ENCODE measurements at places on chromosomes 1 and 21.

DNA sequence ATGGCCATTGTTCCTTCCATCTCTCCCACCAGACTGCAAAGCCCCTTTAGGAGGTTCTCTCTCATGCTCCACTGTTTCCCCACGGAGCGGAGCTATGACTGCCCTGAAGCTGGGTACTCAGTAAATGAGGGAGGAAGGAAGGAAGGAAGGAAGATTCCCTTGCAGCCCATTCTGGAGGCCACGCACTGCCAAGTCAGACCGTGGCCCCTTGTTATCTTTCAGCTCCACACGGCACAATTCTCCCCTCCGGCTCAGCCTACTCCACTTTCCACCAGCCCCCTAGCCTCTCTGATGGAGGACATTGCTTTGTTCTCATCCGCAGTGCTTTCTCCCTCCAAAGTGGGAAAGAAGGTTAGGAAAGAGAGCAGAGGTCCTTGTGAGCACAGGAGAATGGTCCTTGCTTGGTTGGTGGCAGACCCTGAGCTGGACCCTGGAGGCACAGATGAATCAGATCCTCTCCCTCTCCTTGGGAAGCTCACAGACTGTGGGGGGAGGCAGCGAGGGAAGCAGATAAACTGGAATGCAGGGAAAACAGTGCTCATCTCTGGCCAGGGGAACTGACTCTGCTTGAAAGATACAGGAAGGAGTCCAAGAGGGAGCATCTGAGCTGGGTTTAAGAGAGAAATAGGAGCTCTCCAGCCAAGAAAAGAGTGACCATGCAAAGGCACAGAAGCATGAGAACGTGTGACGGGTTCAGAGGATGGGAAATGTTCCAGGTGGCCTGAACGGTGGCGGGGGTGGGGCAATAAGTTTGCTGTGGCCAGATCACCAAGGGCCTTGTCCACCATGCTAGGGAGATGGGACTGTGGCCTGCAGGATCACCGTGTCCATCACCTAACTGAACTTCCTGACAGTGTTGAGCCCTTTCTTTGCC is 52.6 kb downstream of the GLIS1 start:
- no peak for DNase-seq

GRCh38 chr1:88022516-88022915 is 661.6 kb upstream of the PKN2 start:
- no peak for DNase-seq

DNA sequence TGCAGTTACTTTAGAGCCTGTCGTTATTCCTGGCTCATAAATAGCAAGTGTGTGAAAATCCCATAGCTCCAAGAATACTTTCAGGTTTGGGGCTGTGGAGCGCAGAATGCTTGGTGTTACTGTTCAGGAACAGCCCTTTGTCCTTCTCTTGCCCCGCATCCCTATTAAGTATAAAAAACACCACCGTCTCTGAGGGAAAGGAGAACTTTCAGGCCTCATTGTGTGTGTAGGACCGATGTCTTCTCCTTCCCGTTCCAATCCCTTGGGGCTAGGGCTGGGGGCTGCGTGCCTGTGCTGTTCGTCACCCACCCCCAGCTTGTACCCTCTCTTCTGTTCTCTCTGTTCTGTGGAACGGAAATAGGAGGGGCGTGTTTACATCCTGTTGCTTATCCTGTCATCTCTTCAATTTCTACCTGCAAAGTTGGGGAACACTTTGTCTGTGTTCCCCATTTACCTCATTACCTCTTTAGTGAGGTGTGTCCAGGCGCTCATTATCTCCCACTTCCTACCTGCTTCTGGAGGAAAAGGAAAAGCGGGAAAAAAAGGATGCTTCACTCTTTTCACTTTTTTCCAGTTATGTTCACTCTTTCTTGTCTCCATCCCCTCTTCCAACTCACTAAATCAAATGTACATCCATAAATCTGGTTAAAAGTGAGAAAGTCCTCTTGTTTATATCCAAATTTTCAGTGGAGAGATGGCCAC is 788 bp upstream of the TXNIP start:
- DNase-seq: peak; percentile 82

DNA sequence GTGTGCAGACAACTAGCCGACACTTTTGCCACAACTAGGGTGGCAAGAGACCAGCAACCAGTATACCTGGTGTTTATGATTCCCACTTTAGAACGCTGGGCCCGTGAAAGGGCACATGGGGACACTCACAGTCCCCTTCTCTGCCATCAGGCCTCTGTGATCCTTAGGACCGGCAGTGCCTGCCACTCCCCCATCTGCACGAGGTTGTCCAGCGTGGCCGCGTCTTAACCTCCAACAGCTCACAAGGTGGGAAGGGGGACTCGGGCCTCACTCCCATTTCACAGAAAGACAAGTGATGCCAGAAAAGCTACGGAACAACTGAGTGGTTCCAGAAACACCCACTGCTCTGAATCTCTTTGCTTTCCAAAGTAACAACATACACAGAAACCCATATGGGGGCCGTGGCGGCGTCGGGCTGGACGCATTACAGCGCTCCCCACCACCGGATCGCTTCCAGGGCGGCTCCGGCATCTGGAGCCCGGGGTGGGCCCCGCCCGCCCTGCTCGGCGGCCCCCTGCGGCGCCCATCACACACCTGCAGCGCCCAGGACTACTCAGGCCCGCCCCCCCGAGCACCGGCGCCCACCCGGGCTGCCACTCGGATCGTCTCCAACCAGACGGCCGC is 1.0 kb downstream of the ZNF496 start:
- peak; percentile 59 for DNase-seq

- DNase-seq: no peak
Observed at GRCh38 chr1:240417317-240417716, 194.6 kb downstream of the GREM2 start.

GRCh38 chr1:198845271-198845670 is 206.4 kb downstream of the PTPRC start:
- no peak for DNase-seq

GRCh38 chr1:15883326-15883725 is 35.8 kb downstream of the SPEN start:
- no peak for DNase-seq

DNA sequence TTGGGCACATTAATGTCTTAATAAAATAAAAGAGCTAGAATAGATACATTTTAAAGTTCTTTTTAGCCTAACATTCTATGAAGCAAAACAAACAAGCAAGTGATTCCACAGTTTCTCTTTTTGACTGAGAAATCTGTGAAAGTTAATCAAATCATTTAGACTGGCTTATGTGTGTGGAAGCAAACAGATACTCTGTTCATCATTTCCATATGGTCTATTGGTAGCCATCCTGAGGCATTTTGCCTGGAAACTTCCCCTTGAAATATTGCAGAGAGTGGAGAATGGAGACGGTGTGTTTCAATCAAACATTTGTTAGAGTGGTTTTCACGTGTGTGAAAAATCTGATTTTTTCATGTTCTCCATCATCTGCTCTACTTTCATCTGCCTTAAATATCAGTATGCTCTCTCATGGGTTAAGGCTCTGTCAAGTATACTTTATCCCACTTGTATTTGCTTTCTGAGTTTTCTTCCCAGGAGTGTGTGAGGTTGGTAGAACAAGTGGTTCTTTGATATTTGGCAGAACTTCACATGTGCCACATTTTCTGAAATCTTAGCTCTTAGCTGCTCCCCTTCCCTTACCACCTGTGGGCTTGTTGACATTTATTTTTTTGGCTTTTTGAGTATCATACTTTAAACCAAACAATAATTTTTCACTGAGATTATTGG is 139.1 kb upstream of the PTGFR start:
- DNase-seq: no peak

GRCh38 chr1:205495237-205495823 is 9.1 kb upstream of the CDK18 start:
- no peak for DNase-seq

DNA sequence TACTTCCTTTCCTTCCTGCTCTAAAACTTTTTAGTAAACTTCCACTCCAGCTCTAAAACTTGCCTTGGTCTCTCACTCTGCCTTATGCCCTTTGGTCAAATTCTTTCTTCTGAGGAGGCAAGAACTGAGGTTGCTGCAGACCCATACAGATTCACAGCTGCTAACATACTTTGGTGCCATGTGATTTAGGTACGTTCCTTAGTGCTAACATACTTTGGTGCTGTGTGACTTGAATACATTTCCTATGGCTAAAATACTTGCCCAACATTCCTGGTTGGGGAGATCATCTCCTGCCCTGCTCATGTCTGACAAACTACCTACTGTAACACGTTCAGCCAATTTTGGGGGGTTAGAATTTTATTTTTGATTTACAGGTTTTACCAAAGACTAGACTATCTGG is 6.8 kb upstream of the ZBTB40 start:
- no peak for DNase-seq

- DNase-seq: no peak
Observed at GRCh38 chr1:35640380-35641232, 720 bp downstream of the PSMB2 start.

- DNase-seq: no peak
Observed at GRCh38 chr1:193543259-193543658, 356.8 kb upstream of the B3GALT2 start.

DNA sequence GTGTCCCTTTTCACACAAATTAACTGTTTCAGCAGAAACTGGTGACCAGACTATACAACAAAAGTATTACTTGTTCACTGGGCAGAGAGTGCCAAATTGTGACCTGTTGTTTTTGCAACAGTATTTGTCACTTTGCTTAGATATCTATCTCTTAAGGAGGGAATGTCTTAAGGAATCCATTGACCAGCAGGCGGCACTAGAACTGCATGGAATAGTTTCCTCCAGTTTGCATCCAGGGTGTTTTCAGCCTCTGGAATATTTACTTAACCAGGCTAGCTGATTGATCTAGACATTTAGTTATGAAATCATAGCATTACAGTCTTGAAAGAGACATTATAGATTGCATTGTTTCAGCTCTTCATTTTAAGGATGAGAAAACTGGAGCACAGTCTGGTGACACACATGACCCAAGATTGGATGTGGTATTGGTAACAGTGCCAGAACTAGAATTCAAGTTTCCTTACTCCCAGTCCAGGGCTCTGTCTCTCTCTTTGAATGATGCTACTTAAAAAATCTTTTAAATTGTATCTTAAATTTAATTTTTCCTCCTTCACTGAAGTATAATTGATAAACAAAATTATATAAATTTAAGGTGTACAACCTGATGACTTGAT is 16.9 kb downstream of the RPTN start:
- DNase-seq: no peak

DNA sequence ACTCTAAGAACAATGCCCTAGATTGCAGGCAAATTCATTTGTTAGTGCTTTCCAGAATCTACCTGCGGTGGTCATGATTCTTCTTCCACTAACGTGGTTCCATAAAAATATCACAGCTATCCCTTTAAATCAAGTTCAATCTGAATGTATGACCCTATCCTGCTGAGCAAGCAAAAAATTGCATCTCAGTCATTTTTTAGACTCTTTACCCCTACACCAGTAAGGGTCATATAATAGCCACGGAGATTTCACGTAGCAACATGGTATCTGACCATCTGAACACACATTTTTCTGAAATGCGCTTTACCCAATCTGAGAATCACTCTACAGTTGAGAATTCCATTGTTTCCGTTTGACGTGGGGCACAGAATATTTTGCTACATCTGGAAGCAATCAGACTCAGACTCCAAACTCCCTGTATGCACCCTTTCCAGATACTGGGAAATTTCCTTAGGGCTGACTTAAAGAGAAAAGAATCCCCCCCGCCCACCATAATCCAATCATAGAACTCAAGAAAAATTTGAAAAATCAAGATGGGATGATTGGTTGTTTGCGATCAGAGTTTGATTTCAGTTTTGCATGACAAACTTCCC is 699.2 kb upstream of the ZP4 start:
- no peak for DNase-seq

DNA sequence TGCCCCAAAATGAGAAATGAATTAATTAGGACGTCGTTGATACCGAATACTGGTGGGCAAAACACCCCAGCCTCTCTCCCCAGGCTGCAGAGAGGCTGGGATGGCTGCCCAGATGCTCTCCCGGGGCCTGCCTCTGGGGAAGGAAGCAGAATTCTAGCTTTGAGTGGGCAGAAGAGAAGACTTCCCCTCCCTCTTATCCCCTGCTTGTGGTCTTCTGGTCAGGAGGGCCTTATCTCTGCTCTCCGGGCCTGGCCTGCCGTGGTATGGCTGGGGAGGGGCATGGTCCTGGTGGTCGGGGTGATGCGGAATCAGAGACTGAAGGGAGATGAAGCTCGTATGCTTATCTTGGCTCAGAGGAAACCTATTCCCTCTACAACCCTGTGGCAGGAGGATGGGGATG is 9.8 kb upstream of the CSF3R start:
- no peak for DNase-seq

GRCh38 chr1:56965916-56966697 is at the start of gene C8B:
Gene C8B (minus strand): TSS chr1:56966015. CDS start chr1:56965948, 67 bp downstream.
- no peak for DNase-seq

DNA sequence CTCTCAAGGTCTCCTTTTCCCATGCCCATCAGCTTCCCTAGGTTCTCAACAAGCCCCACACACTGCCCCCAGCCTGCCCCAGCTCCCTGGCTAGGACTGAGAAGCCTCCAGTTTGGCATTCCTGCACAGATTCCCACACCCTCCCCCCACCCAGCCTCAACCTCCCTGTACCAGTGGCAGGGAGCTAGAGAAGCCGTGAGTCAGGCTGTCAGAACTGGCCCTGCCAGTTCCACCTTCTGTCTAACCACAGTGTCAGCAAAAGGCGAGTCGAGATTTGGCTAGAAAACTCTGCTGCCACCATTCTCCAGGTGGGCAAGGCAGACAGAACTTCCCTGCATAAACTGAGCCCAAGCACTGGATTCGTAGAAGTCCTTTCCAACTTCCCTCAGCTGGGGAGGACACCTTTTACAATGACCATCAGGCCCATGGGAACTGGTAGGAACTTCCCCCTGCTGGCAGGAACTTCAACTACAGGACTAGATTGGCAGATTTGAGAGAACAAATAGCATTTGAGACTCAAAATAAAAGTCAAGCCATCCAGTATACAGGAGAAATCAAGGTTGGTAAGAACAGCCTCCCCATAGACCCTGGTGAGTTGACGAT is 31.0 kb downstream of the TNNT2 start:
- no peak for DNase-seq

GRCh38 chr1:165827268-165828102 is at the start of gene UCK2:
Gene UCK2 (plus strand): TSS chr1:165827614. CDS start chr1:165827834, 220 bp downstream.
- DNase-seq: peak; percentile 92

- DNase-seq: no peak
Observed at GRCh38 chr21:34606051-34606450, 8.9 kb downstream of the RCAN1 start.

- no peak for DNase-seq
Observed at GRCh38 chr1:56473582-56474270, 105.6 kb downstream of the PLPP3 start.

DNA sequence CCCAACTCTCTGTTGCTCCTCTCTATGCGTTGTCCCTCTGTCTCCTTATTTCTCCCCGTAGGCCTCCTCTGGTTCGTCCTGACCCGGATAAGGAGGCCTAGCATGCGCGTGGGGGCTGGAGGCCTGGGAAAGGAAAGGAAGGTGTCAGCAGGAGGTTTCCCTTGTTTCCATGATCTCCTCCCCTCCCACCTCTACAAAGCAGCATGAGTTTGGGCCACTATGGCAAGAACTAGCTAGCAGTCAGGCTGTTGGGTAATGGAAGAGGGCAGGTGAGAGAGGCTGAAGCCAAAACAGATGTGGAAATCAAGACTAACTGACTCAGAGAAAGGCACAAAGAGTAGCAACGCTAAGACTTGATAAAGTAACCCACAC is 687 bp upstream of the SEMA6C start:
- DNase-seq: no peak

- DNase-seq: no peak
Observed at GRCh38 chr1:178487070-178487615, 9.6 kb downstream of the CLEC20A start.

Measured in activated CD8-positive, alpha-beta memory T cell treated with anti-CD3 and anti-CD28 coated beads for 24 hours (primary cell).